ENCODE measurements at places on chromosomes 6 and 20. TPM values are rescaled to one million over a fixed set of nuclear protein-coding genes. Genes with fewer than 3 reads are reported as not detected.

DNA sequence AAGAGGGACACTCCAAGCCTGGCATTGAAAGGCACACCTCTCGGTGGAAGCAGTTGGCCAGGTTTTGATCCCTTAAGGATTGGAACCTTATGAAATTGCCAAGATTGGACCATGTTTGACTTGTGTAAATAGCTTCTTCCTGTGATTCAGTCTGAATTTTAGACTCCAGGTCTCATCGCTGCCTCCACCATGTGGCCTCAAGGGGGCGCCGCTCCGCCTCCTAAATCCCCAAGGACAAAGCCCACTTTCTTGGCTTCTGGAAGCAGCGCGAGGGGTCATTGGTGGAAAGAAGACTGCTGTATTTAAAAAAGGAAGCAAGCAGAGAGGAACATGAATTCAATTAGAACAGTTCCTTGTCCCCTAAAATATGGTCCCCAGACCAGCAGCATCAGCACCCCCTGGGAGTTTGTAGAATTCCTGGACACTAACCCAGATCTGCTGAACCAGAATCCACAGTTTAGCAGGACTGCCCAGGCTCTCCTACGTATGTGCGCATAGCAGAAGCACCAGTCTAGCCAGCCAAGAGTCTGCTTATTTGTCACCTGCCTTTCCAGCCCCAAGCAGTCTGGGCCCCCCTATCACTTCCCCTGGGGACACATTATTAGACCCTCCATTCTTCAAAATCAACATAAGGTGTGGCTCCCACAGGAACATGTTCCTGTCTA is 108.5 kb downstream of the LY86 start:
- peak overlapping the region; percentile 39 for H3K27ac ChIP-seq
- DNase-seq, result peak; percentile 82
- no peaks in the 10 kb centered on the region for H3K27me3 ChIP-seq
- H3K4me1 ChIP-seq, result peaks cover 57% of the 10 kb centered on the region

Gene SYNDIG1
- total RNA-seq, result not detected

- peaks cover 33% of the 10 kb centered on the region for H3K36me3 ChIP-seq
- no peaks in the 10 kb centered on the region for H3K27me3 ChIP-seq
- peaks cover 29% of the 10 kb centered on the region for H3K4me1 ChIP-seq
- DNase-seq, result no peak
These were observed 2.7 kb downstream of the SRF start for GRCh38 chr6:43173591-43174262.

GRCh38 chr6:12369781-12370262 is 79.7 kb downstream of the EDN1 start:
- no peaks in the 10 kb centered on the region for H3K27me3 ChIP-seq
- DNase-seq, result no peak
- H3K4me3 ChIP-seq, result no peak overlapping the region

DNA sequence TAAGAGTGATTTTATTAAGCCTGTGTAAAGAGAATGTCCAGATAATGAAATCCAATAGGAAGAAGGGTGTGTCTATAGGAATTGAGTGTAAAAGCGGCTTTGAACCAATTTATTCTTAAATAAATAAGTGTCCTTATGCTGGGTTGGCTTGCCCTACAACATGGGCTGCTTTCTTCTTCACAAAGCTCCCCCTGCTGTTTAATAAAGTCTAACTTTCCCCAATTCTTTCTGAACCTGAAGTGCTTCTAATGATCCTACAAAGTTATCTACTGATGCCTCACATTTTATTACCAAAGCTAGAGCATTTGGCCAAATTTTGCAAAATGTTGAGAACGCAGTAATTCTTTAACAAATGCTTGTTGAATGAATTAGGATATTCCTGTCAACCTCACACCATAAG is 36.3 kb upstream of the SIRT5 start:
- no peaks in the 10 kb centered on the region for H3K27me3 ChIP-seq
- no peaks in the 10 kb centered on the region for H3K36me3 ChIP-seq
- H3K27ac ChIP-seq, result no peak overlapping the region
- no peak for DNase-seq

- peaks cover 84% of the 10 kb centered on the region for H3K36me3 ChIP-seq
- no peaks in the 10 kb centered on the region for H3K27me3 ChIP-seq
- no peak for DNase-seq
- H3K4me3 ChIP-seq, result no peak overlapping the region
These were observed 8.5 kb downstream of the ARG1 start for GRCh38 chr6:131581523-131581922.

GRCh38 chr20:50727792-50728485 is 3.4 kb upstream of the PARD6B start:
- H3K27me3 ChIP-seq, result no peaks in the 10 kb centered on the region
- no peak overlapping the region for H3K4me3 ChIP-seq
- no peak for DNase-seq

Gene MRAP2
- total RNA-seq, result 4.7 TPM

DNA sequence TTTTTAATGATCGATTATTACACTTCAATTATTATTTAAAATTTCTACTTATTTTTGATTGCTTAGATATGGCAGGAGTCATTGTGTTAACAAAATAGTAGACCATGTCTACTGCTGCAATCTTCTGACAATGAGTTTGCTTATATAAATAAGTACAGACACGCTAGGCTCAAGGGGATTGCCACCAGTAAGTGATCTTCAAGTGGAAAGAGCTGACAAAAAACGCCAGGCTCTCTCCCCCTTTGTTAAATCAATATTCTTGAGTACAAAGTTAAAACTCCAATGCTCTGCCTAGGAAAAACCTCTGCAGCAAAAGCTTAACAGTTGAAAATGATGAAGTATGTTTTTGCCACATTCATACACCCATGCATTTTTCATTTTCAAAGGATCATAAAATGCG is 738.1 kb downstream of the HDGFL1 start:
- H3K27ac ChIP-seq, result no peak overlapping the region
- no peak overlapping the region for H3K4me3 ChIP-seq
- DNase-seq, result no peak

DNA sequence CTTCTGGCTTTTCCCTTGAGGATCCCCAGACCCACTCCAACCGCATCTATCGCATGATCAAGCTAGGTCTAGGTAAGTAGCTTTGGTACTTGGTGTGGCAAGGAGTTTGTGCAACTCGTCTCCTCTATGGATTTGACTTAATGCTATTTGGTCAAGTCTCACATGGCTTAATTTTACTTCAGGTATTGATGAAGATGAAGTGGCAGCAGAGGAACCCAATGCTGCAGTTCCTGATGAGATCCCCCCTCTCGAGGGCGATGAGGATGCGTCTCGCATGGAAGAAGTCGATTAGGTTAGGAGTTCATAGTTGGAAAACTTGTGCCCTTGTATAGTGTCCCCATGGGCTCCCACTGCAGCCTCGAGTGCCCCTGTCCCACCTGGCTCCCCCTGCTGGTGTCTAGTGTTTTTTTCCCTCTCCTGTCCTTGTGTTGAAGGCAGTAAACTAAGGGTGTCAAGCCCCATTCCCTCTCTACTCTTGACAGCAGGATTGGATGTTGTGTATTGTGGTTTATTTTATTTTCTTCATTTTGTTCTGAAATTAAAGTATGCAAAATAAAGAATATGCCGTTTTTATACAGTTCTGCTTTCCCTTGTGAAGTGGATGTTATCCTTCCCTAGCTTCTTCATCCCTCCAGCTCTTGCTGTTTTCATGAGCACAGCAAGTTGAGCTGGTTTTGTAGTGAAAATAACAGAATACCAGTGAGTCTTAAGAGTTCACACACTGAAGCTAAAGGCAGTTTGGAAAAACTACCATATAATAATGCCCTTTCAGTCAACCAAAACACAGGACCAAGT is 3.8 kb downstream of the SLC35B2 start:
- H3K27ac ChIP-seq, result no peak overlapping the region
- no peaks in the 10 kb centered on the region for H3K27me3 ChIP-seq
- H3K4me1 ChIP-seq, result peaks cover 9% of the 10 kb centered on the region
- peaks cover 68% of the 10 kb centered on the region for H3K36me3 ChIP-seq

- peaks cover under 1% of the 10 kb centered on the region for H3K4me1 ChIP-seq
- no peaks in the 10 kb centered on the region for H3K36me3 ChIP-seq
- H3K27ac ChIP-seq, result no peak overlapping the region
- H3K27me3 ChIP-seq, result no peaks in the 10 kb centered on the region
- DNase-seq, result no peak
- no peak overlapping the region for H3K4me3 ChIP-seq
These were observed 133.6 kb downstream of the MTHFD1L start for GRCh38 chr6:150999107-150999506.

- no peak overlapping the region for H3K4me3 ChIP-seq
- DNase-seq, result no peak
- no peaks in the 10 kb centered on the region for H3K27me3 ChIP-seq
- H3K36me3 ChIP-seq, result no peaks in the 10 kb centered on the region
These were observed 18.4 kb downstream of the BLTP3A start for GRCh38 chr6:34810017-34810882.

- no peak overlapping the region for H3K27ac ChIP-seq
- DNase-seq, result no peak
- H3K27me3 ChIP-seq, result no peaks in the 10 kb centered on the region
- H3K4me1 ChIP-seq, result no peaks in the 10 kb centered on the region
- H3K36me3 ChIP-seq, result peaks cover 52% of the 10 kb centered on the region
These were observed 56.3 kb upstream of the EMILIN3 start for GRCh38 chr20:41422953-41423352.

- no peak for DNase-seq
- no peaks in the 10 kb centered on the region for H3K36me3 ChIP-seq
- H3K4me1 ChIP-seq, result no peaks in the 10 kb centered on the region
- H3K27ac ChIP-seq, result no peak overlapping the region
- no peaks in the 10 kb centered on the region for H3K27me3 ChIP-seq
These were observed 166.4 kb upstream of the PRND start for GRCh38 chr20:4555188-4555890.

DNA sequence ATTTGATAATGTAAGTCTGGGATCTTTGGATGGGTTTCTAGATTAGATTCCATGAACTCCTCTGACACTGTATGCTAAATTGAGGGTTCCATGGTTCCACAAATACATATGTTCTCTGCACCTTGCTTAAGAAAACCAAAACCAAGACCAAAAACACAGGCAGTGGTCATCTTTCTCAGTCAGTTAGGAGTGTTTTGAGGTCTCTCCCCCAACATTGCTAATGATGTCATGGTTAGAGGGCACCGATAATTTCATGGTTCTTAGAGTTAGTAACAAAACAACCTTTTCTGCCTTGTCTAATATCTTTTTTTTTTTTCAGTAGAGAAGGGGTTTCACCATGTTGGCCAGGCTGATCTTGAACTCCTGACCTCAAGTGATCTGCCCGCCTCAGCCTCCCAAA is 44.5 kb downstream of the ARID1B start:
- no peaks in the 10 kb centered on the region for H3K36me3 ChIP-seq
- H3K4me1 ChIP-seq, result no peaks in the 10 kb centered on the region
- no peak for DNase-seq
- no peaks in the 10 kb centered on the region for H3K27me3 ChIP-seq

DNA sequence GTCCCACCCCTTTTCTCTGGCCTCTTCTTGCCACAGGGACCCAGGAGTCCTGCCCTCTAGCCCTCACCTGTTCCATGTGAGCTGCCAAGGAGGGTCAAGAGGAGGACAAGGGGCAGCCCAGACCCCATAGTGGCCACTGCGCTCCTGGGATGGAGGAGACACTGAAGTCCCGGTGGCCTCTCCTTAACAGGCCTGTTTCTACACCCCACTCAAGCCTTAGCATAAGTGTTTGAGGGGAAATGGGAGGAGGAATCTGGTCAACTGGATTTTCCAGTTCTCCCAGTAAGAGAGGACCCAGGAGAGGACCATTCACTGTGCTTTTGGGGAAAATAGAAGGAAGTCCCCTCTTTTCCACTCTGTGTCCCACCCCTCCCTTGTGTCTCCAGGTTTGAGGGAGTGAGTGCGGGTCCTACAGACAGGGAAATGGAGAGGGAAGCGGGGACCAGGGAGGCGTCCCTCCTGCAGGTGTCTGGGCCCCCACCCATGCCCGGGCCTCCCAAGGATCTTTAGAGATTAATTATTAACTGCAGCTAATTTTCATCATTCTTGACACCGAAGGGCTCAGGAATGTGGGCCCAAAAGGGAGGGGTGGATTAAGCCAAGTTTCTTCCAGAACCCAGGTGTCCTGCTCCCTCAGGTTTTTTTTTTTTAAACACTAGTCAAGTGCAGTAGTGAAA is at the start of gene SFTA2:
Gene SFTA2 (minus strand): TSS at position 202 of the 677 bp plus-strand sequence. CDS start 74 bp downstream, at position 128.
- no peak within 1 kb of the TSS for H3K27ac ChIP-seq
- H3K36me3 ChIP-seq, result no peaks in the 10 kb centered on the region
- no peak for DNase-seq
- H3K4me3 ChIP-seq, result no peak within 1 kb of the TSS

DNA sequence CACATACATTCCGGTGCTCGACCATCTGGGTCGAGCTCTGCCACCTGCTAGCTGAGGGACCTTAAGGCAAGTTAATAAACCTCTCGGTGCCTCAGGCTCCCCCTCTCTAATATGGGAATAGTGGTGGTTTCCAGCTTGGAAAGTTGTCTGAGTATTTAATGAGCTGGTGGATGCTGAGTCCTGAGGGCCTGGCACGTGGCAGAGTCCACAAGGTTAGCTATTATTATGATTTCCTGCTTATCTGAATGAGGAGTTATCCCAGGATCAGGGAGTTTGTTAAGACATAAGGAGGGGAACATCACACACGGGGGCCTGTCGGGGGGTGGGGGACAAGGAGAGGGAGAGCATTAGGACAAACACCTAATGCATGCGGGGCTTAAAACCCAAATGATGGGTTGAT is 80.1 kb upstream of the SLC22A23 start:
- H3K27ac ChIP-seq, result peak overlapping the region; percentile 65
- H3K27me3 ChIP-seq, result no peaks in the 10 kb centered on the region
- H3K36me3 ChIP-seq, result no peaks in the 10 kb centered on the region
- H3K4me3 ChIP-seq, result no peak overlapping the region

DNA sequence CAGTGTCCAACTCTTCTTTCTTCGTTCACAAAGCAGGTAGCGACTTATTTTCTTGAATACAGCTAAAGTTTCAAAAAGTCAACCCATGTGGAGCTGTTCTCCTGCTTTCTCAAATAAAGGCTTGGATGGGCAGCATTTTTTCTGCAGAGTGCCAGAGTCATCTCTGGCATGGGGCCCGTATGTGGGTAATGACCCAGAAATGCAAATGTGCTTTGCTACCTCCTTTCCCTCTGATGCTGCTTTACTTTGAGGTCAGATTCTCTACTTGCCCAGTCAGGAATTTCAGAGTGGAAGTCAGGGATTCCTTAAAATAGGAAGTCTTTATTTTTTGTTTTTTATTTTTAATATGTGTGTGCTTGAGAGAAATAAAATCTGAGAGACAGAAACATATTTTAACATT is 4.9 kb downstream of the NKAIN2 start:
- H3K27me3 ChIP-seq, result peaks cover 4% of the 10 kb centered on the region
- no peak for DNase-seq
- no peak overlapping the region for H3K27ac ChIP-seq
- no peak overlapping the region for H3K4me3 ChIP-seq

Gene DACT2
- total RNA-seq, result 2.7 TPM

- no peaks in the 10 kb centered on the region for H3K36me3 ChIP-seq
- no peaks in the 10 kb centered on the region for H3K27me3 ChIP-seq
- no peaks in the 10 kb centered on the region for H3K4me1 ChIP-seq
- no peak overlapping the region for H3K4me3 ChIP-seq
- peak; percentile 77 for DNase-seq
These were observed 66.9 kb upstream of the RIN2 start for GRCh38 chr20:19691125-19691524.

Gene DDX43
- total RNA-seq, result 4.9 TPM

Gene DNAH8
- total RNA-seq, result 0.83 TPM

Gene MACROD2
- total RNA-seq, result 5.6 TPM

Gene LSM2
- 11.8 TPM for total RNA-seq

Data from Peyer's patch (tissue), 4 donors.